ENCODE measurements at places on chromosomes 3 and 15.
A peak's percentile ranks its signal among the peaks of the same experiment; 100 is the strongest.

DNA sequence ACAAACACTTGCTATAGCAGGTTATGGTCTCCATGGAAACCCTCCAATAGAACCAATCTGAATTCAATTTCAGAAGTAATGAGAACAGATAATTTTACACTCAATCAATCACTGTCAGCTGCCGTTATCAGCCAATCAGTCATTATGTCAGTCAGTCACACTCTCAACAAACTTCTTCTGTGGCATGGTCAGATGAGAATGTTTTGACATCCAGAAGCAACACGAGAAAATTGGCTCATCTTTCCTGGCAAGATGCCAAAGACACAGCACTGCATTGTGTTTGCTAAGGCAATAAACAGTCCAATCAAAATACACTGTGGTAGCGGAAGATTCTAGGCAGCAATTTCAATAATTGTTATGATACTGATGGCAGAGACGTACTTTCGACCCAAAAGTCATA is 190.7 kb downstream of the RORA start:
- DNase-seq: peak; percentile 62

- no peak for DNase-seq
These were observed 21.5 kb upstream of the ZBTB38 start for GRCh38 chr3:141346839-141347238.

DNA sequence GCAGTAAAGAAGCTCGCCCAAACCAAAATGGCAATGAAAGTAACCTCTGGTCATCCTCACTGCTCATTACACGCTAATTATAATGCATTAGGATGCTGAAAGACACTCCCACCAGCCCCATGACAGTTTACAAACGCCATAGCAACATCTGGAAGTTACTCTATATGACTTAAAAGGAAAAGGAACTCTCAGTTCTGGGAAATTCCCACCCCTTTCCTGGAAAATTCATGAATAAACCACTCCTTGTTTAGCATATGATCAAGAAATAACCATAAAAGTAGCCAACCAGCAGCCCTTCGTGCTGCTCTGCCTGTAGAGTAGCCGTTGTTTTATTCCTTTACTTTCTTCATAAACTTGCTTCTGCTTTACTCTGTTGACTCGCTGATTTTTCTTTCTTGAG is 164.6 kb downstream of the SMAD6 start:
- no peak for DNase-seq

GRCh38 chr3:189229196-189229828 is 57.5 kb downstream of the TPRG1 start:
- DNase-seq: no peak

GRCh38 chr3:128080323-128081080 is 28.3 kb downstream of the SEC61A1 start:
- DNase-seq: no peak

DNA sequence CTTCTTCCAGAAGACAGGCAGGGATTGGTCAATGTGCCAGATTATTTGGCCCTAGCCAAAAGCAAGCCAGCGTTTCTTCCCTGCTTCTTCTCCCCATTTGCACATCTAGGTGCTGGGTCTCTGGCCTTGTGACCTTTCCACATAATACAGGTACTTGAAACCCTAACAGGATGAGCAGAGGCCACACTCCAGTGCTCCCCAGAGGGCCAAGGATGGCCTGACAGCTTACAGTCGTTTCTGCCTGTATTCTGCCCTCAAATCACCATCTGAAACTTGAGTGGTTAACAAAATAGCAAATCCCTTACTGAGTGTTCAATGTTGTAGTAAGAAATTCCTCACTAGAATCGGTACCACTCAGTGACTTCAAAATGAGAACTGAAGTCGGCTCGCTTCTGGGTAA is 29.1 kb downstream of the MKRN2 start:
- no peak for DNase-seq

DNA sequence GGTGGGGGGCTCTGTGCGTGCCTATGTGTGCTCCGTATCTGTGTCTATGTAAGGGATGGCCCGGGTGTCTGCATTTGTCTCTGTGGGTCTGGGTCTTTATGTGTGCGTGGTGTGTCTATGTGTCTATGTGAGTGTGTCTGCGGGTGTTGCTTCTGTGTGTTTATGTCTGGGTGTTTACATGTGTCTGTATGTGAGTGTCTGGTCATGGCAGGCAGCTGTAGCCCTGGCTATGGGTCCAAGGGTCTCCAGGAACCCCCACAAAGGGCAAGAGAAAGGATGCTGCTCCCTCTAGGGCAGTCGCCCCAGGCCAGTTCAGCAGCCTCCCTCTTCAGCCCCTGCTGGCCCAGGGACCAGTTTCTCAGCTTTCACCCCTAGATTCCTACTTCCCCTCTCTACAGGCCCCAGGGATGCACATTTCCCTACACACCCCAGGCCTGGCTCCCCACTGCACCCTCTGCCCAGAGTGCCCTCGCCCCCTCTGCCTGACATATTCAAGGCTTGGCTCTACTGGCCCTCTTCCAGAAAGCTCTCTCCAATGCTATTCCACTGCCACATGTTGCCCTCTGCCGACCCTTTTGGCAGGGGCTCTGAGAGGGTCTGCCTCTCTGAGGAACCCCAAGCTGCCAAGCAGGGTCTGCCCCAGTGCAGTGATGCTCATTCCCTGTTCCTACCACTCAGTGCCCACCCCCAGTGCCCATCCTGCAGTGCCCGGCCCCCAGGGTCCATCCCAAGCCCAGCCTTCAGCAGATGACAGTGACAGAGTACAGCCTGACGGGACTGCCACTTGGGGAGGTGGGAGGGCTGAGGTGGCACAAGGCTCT is 1.0 kb upstream of the MYL3 start:
- no peak for DNase-seq

DNA sequence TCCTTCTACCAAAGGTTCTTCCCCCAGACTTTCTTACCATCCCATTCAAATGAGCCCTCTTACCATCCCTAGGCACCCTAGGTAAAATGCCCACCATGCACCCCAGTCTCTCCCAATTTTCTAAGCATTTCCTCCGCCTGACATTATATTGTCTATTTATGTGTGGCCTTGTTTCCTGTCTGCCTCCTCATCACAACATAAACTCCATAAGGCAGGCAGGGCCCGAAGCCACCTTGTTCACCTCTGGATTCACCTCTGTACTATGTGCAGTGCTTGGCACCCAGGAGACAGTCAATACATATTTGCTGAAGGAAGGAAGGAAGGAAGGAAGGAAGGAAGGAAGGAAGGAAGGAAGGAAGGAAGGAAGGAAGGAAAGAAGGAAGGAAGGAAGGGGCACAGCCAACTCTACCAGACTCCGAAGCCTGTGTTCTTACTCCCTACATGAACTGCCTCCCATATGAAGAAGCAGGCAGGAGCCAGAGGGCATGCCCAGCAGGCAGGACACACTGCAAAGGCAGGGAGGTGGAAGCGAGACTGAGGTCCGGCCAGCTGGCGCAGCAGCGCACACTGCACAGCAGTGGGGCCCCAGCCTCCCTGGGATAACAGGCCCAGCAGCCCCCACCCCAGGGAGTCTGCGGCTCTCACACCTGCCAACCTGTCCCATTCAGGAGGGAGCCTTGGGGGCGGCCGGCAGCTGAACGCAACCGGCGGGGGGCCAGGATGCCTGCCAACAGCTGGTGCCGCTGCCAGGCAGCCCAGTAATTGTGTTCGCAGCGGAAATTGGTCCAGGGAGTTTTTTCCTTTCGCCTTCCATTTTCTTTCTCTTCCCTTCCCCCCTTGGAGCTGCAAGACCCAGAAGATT is 106.0 kb upstream of the LINGO1 start:
- peak; percentile 97 for DNase-seq

- no peak for DNase-seq
These were observed 522.5 kb downstream of the FOXP1 start for GRCh38 chr3:71061037-71061436.

- no peak for DNase-seq
These were observed 18.5 kb downstream of the NPHP3 start for GRCh38 chr3:132703733-132704132.

DNA sequence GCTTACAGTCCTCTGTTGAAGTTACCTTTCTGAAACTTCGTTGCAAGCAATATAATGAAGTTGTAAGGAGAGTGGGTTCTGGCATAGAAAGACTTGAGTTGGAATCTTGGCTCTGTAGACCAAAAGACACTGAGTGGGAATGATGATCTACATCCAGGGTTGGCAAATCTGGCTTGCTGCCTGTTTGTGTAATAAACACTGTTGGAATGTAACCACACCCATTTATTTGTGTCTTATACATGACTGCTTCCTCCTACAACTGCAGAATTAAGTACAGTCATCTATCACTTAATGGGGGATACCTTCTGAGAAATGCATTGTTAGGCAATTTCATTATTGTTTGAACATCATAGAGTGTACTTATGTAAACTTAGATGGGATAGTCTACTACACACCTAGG is 178.4 kb upstream of the SUCLG2 start:
- DNase-seq: no peak

DNA sequence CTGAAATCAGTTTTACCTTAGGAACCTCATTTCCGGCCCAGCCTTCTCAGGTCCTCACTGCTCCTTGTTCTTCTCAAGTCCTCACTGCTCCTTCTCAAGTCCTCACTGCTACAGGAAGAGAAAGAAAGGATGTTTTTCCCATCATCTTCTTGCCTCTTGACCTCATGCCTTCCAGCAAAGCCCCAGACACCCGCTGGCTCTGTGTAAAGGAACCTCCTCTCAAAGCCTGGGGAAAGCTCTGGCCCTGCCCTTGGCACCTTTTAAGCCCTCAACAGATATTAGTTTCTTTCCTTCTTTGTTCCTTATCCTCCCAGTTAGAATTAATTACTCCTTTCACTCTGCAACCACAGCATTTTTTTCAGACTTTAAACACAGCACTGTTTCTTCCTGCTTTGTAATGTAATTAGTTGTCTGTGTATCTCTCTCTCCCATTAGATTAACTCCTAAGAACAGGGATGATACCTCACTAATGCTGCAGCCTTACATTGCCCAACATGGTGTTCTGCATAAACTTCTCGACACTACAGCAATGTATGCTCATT is 4.0 kb upstream of the WDR49 start:
- DNase-seq: no peak

GRCh38 chr3:189237526-189237925 is 65.8 kb downstream of the TPRG1 start:
- DNase-seq: no peak

DNA sequence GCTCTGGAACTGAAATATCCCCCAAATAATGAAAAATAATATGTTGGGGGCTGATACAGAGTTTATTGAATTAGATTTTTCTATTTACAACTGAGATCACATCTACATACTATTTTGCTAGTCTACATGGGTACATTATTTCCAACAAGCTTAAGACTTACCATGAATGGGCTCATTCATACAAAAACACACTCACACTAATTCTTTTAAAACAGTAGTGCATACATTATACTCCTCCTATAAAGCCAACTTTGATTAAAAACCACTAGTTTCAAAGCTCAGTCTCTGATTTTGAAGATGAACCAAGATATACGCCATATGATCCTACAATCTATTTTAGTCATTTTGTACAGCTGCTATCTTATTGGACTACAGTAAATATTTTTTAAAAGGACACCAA is 24.9 kb downstream of the TSPAN3 start:
- DNase-seq: no peak

DNA sequence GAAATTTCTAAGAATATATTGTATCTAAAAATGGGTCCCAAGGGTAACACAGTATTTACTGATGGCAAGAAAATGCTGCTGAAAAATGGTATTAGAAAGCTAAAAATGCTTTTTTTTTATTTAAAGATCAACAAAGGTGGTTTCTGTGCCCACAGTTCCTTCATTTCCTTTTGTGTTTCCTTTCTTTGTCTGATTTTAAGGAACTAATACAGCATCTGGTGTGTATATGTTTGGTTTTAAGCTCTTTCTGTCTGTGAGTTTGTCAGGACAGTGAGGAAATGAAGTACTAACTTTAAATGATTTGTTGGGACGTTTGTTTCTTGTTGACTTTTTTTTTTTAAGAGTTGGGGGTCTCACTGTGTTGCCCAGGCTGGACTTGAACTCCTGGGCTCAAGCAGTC is 38.2 kb downstream of the RASA2 start:
- DNase-seq: no peak

GRCh38 chr15:42056934-42057798 is 36.3 kb upstream of the PLA2G4E start:
- peak; percentile 79 for DNase-seq

- no peak for DNase-seq
These were observed 31.1 kb upstream of the FGD5 start for GRCh38 chr3:14787630-14788029.

- DNase-seq: no peak
These were observed 301.3 kb downstream of the EDEM1 start for GRCh38 chr3:5488771-5489170.

- no peak for DNase-seq
These were observed 141.7 kb upstream of the MBNL1 start for GRCh38 chr3:152127058-152127457.

DNA sequence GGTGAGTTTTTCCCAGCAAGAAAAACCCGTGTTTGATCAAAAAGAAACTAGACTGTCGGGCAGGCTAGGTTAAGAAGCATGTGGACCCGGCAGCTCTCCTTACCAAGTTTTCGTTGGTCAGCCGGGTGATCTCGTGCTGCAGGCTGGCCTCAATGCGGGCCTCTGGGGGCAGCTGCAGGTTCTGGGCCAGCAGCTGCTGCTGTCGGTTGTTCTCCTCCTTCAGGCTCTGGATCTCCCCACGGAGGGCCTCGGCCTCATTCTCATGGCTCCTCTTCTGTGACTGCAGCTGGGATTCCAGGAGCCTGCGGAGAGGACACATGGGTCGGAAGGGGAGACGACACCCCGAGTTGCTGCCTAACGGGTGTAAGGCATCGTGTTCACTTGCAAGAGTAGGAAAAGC is 44.5 kb upstream of the MYO5C start:
- no peak for DNase-seq

GRCh38 chr3:107810171-107811071 is 280.4 kb downstream of the CD47 start:
- DNase-seq: no peak

- DNase-seq: no peak
These were observed 52.0 kb downstream of the ILDR1 start for GRCh38 chr3:121970047-121970446.

DNA sequence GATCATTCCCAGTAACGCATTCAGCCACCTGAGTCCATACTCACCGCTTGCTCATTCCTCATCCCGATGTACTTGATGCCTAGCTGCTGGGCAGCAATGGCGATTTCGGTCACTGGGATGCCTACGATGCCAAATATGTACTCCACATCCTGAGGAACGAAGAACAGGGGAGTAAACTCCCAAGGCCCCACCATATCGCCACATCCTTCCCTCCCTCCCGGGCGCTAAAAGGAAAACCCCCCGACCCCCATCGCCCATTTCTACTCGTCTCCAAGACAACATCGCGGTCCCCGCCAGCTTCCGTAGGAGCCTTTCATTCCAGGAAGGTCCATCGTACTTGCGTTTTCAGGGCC is 347 bp downstream of the HACL1 start:
- DNase-seq: no peak

DNA sequence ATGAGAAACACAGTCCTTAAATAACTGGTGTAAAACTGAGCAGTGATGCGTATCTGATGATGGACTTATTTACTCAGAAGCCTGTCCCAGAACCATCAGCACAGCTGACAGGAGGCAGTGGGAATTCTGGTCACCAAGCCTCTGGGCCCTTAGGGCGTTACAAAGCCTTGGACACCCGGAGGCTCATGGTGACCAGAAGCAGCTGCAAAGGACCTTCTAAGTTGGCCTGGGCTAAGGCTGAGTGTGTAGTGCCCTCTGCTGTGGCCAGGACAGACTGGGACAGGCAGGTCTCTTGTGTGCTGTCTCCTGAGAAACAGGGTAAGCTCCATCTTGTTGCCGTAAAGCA is 168.9 kb downstream of the ATP10A start:
- DNase-seq: no peak

- DNase-seq: no peak
These were observed 165.1 kb downstream of the LSAMP start for GRCh38 chr3:116280130-116280740.
